Right forelimb (tissue), 1 donor: ENCODE measurements at places on chromosomes 12 and 14.

GRCh38 chr12:58241099-58241498, 299.7 kb downstream of the ATP23 start:
- no peak for DNase-seq

DNA sequence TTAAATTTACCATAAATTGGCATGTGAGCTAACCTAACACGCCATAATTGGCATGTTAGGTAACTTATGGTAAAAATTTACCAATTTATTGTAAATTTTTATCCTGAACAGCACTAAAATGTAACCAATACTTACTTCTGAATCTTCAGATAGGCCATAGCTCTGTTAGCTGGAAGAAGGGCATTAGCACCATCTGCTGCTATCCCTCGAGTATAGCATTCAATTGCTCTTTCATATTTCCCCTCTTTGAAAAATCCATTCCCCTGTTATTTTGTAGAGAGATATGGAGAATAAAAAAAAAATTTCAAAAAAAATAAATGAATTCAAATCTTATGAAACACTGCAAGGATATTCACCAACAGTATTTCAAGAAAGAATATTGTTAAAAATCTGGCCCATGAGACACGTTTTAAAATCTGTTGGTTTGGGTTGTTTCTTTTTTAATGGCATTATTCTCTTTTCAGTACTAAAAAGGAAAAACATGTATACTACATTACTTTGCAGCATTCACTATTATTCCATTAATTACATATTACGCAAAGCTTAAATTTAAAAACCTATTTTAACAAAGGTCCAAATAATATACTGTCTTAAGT, 19.1 kb downstream of the RPAP3 start:
- no peak for DNase-seq

- DNase-seq, result no peak
These were observed 7.7 kb downstream of the JDP2 start for GRCh38 chr14:75435473-75435872.

- no peak for DNase-seq
These were observed 90.8 kb downstream of the NTF3 start for GRCh38 chr12:5522432-5523335.

GRCh38 chr12:115433014-115433634, 749.1 kb upstream of the TBX3 start:
- no peak for DNase-seq

DNA sequence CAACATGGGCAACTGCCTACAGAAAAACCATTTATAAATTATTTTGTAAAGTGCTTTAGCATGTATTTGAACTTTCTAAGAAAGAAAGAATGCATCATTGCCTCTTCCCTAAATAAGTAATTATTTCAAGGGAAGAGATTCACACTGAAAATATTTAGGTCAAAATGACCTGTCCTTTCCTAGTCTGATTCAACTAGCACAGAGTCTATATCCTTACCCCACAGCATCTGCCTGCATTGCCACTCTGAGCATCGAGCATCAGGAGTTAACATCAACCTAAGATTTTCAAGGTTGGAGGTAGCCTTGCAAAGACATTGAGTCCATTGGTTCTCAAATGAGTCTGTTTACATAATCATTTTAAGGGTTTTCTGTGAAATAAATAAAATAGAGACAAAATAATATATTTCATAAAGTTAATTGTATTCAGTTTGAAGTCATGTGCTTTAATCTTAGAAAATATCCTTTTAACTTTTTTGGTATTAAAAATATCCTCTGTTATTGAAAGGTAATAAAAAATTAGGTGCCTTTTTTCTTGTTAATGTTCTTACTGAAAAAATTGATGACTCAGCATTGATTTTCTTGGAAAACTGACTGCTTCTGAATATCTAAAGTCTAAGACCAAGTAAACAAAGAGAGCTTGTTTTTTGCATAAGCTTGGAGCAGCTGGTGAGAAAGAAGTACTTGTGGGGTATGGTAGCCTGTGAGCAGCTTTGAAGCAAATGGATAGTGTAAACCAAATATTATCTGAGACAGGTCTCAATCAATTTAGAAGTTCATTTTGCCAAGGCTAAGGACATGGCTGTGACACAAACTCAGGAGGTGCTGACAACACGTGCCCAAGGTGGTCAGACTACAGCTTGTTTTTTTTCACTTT, 269.0 kb upstream of the CLEC14A start:
- no peak for DNase-seq
